ENCODE measurements at places on chromosomes 3 and 15.

GRCh38 chr15:47756872-47757271 lies 39.6 kb downstream of the SEMA6D start:
- no peak for DNase-seq

DNA sequence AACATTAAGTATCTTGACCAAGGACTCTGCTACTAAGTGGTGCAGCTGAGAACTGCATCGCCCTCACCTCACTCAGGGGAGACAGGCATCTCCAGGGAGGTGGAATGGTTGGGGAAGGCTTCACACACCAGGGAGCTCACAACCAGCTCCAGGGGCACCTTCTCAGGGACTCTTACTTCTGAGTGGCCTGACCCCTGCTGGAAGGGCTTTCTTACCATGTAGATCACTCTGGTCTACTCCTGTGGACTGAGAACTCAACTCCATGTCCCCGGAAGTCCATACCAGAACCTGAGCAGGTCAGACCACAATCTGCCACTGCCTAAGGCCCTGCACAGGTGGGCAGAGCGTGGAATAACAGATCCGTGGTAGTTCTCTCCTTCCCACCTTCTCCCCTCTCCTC lies 140.5 kb downstream of the TLE3 start:
- DNase-seq: no peak

DNA sequence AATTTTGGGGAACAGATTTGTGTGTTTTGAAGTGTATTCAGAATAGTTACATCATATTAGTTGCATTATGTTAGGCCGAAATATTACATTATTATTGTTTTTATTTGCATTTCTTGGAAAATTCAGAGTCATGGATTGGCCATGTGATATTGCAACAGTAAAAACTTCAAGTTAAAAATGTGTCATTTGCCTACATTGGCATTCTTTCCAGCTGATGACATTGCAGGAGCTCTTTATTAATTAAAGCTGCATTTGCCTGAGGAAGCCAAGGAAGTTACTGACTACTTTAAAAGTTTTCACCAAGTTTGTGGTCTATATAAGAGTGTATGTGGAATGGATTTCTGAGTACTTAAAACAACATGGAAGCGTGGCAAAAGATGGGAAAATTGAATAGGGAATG lies 726.4 kb upstream of the SGO1 start:
- DNase-seq: no peak

- DNase-seq: peak; percentile 71
These were observed 51.4 kb upstream of the RNF7 start for GRCh38 chr3:141686466-141687291.

DNA sequence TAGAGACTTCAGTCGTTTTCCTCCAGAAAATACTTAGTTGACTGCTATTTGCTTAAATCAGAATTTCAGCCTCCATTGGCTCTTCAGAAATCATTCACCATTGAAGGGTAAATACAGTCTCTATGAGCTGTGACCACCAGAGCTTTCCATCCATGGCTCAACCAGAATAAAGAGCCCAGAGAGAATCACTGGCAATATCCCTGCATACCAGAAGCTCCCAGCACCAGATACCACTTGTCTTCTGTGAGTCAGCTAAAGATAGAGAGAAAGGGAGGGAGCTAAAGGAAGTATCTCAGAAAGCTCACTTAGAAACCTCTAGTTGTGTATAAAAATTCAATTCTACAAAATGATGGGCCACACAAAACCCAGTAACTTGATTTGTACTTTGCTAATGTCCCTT lies 115.2 kb upstream of the TMCO5A start:
- no peak for DNase-seq
